ENCODE measurements at places on chromosomes 1 and 21.

DNA sequence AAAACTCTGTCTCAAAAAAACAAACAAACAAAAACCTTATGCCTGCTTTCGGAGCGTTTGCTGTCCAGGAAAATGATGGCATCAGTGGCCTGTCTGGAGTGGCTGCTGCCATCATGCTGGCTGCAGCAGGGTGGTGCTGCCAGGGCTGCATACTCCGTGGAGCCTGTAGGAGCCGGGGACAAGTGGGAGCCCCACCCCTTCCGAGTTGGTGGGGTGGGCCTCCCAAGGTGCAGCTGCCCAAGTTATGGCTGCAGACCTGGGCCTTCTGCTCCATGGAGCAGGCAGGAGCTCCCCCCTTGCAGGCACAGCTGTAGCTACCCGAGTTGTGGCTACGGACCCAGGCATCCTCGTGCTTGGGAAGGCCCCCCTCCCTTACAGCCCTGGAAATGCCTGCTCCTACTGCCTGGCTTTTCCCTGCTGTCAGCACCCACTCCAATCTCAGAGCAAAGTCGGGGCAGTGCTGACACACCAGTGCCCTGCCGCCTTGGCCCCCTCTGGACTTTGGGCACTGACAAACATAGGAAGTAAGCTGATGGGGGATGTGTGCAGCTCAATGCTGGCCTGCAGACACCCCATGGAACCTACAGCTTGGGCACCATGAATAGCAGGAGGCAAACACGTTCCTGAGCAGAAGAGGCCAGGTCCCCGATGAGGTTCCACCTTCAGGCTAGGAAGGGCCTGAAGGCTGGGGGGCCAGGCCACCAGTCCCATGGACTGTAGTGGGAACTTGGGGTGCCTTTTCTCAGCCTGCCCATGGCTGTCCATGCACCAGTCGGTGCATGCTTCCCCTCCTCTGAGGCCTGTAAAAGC, 60.4 kb downstream of the CC2D1B start:
- DNase-seq, result no peak

- DNase-seq, result no peak
Measured at GRCh38 chr1:183273300-183273699, 87.2 kb downstream of the LAMC2 start.

DNA sequence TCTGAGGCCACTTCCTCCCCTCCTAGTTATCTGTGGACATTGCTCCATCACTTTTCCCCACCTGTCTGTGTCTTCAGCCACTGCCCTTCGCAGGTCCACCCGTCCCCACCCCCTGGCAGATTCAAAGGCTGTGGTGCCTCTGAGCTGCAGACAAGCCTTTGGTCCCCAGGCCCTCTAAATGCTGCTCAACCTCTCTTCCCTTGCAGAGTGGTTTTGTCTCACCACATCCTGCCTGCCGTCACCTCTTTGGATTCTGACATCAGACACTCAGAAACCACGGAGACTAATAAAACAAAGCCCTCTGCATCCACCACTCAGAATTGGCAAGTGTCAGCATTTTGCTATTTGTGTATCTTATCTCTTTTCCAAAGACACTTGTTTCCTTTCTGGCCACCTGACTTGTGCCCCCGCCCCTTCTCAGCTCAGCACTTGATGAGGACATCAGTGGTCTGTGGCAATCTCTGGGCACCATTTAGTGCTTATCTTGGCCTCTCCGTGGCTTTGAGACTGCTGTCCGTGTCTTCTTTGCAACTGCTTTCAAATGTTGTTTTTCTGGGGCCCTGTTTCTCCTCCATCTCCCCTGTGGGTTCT, 7.7 kb downstream of the CNIH3 start:
- DNase-seq, result no peak

DNA sequence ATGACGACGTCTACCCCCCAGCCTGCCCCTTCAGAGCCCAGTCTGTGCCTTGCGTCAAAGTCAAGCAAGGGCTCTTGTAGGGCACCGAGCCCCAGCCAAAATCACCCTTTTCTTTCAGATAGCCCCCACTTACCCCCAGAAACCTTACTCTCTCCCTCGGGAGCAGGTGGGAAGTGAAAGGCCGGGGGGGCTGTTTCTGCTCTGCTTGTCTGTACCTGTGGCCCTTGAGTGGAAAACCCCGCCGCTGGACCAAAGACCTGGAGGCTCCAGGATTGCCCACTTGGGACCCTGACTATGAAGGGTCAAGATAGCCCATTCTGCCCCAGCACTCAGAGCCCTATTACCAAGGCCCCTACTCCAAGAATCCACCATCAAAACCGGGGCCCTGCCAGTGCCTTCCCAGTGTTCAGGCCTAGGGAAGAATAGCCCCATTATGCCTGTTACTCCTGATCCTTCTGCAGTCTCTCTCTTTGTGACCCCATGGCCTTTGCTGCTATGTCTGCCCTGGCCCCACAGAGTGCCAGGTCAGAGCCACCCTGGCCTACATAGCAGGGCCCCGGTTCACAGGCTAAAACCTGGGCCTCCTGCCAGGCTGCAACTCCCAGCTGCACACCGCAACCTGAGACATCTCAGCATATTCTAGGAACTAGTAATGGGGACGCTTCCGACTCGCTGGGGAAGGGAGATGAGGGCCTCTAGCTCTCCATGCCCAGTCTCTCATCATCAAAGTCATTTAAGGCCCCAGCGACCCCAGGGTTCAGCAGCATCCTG, 22.2 kb upstream of the HPDL start:
- DNase-seq, result no peak

- no peak for DNase-seq
Measured at GRCh38 chr1:89721351-89721750, 88.4 kb downstream of the LRRC8C start.

DNA sequence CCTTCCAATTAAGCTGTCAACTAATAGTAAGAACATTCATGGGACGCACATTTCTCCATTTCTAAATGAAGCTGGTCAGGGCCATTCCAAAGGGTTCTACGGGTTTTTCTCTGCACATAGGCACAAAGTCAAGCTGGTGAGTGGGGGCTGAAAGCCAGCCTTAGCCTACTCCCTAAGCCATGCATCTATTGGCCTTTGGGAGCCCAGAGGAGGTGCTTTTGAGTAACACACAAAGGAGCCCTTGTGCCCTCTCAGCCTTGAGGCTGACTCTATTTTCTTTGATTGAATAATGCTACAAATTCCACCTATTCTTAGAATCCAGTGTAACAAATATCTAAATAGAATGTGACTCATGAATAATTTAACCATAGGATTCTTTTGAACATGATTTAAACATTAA, 73.6 kb downstream of the RGS13 start:
- peak; percentile 50 for DNase-seq
